ENCODE measurements at places on chromosomes 2 and 18. TPM values are rescaled to one million over a fixed set of nuclear protein-coding genes. Genes with fewer than 3 reads are reported as not detected.

DNA sequence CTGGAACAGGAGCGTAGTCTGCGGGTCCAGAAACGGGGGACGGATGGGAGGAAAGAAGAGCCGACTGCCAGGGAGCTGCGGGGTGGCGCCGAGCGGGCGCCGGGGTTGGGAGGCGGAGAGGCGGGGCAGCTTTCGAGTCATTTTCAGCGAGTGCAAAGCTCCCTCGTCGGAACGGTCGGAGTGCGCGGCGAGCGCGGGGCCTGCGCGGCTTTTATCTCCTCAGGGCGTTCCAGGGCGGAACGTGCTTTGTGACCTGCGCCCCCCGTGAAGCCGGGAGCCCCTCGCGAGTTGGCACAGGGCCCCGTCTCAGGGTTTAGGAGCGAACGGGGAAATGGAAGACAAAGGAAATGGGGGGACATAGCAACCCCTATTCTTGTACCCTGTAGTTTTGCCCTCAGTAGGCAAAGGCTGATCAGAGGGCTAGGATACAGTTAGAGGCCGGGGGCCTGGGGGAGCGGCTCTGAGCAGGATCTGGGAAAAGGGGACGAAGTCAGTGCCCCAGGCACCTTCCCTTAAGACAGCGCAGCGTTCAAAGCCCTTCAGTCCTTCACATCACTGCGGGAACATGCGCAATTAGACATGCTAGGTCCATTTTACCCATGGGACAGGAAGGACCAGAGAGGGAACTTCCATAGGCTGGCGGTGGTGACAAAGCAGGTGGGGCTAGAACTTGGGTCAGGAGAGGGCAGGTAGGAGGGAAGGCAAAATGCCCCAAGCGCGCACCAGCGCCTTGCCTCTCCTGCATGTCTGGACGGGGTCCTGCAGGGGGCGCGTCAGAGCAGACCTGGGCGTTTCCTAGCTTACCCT lies 60.1 kb upstream of the IL1RL1 start:
- H3K4me3 ChIP-seq, result no peak overlapping the region
- no peak overlapping the region for H3K27ac ChIP-seq
- H3K36me3 ChIP-seq, result no peaks in the 10 kb centered on the region
- H3K27me3 ChIP-seq, result no peaks in the 10 kb centered on the region

DNA sequence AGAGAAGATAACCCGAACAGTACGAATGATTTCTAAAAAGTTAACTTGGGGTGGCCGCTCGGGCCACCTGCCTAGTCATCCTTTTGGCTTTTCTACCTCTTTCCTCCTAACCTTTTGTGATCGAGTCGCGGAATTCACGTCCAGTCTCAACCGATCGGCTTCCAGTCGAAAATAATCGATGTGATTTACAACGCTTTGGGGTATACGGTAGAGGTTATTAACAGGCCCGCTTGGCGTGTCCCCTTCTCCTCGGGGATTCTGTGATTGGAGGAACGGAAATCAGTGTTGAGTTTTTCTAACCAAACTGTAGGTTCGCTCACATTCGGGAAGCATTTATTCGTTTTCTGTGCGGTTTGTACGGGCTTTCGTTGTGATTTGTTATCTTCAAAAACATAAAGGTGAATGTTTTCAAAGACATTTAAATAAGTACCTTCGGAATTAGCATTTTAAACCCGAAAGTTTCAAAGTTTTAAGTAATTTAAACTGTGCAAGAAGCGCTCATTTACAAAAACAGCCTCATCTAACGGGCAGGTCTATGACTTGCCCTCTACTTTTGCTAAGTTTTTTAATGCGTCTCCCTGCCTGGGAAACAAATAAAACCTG lies 588 bp upstream of the FOXI3 start:
- H3K4me1 ChIP-seq, result no peaks in the 10 kb centered on the region
- H3K27ac ChIP-seq, result no peak overlapping the region
- H3K4me3 ChIP-seq, result no peak overlapping the region
- H3K36me3 ChIP-seq, result no peaks in the 10 kb centered on the region
- H3K27me3 ChIP-seq, result peaks cover 67% of the 10 kb centered on the region

DNA sequence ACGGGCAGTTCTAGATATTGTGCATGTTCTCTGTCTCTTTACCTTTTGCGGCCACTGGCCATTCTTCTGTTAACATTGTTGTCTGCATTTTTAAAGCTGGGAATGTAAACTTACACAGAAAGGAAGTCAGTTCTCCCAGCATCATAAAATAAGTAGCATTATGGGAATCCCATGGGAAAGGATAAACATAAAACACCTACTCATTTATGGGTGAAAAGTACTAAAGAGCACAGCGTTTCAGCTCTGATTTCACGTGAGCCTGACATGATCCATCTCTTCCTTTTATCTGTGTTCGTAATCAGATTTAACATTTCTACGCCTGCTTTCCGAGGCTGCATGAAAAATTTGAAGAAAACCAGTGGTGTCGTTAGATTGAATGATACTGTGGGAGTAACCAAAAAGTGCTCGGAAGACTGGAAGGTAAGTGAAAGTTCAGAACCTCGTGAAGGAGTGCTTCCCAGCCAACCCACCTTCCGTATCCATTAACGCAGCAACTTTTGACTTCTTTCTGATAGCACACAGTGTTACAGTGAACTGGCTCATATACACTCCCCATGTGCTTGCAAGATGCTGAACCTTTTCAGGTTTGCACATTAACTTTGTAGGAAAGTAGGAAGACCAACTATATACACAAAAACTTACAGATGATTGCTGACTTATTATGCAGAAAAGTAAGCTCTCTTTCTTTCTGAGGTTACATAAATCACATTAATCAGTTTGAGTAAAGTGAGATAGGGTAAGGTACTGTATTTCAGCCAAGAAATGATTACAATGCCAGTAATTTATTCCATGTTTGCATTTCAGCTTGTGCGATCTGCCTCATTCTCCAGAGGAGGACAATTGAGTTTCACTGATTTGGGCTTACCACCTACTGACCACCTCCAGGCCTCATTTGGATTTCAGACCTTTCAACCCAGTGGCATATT lies 86.5 kb upstream of the TTC39C start:
- no peaks in the 10 kb centered on the region for H3K36me3 ChIP-seq
- no peaks in the 10 kb centered on the region for H3K27me3 ChIP-seq
- peaks cover 9% of the 10 kb centered on the region for H3K4me1 ChIP-seq
- no peak for DNase-seq

- no peaks in the 10 kb centered on the region for H3K36me3 ChIP-seq
- no peaks in the 10 kb centered on the region for H3K27me3 ChIP-seq
- H3K4me1 ChIP-seq, result peaks cover 6% of the 10 kb centered on the region
Measured at GRCh38 chr18:5630057-5630899, 86.5 kb upstream of the EPB41L3 start.

- H3K36me3 ChIP-seq, result no peaks in the 10 kb centered on the region
- no peak for DNase-seq
- H3K27me3 ChIP-seq, result no peaks in the 10 kb centered on the region
- no peak overlapping the region for H3K4me3 ChIP-seq
Measured at GRCh38 chr2:169093535-169093934, 24.2 kb downstream of the DHRS9 start.

GRCh38 chr2:101469863-101470262 lies 5.0 kb downstream of the RFX8 start:
- H3K27ac ChIP-seq, result no peak overlapping the region
- peaks cover 4% of the 10 kb centered on the region for H3K27me3 ChIP-seq
- no peaks in the 10 kb centered on the region for H3K36me3 ChIP-seq
- peaks cover 3% of the 10 kb centered on the region for H3K4me1 ChIP-seq

- H3K4me3 ChIP-seq, result no peak overlapping the region
- no peak overlapping the region for H3K27ac ChIP-seq
- H3K4me1 ChIP-seq, result no peaks in the 10 kb centered on the region
Measured at GRCh38 chr2:227038550-227039189, 125.3 kb downstream of the COL4A4 start.

DNA sequence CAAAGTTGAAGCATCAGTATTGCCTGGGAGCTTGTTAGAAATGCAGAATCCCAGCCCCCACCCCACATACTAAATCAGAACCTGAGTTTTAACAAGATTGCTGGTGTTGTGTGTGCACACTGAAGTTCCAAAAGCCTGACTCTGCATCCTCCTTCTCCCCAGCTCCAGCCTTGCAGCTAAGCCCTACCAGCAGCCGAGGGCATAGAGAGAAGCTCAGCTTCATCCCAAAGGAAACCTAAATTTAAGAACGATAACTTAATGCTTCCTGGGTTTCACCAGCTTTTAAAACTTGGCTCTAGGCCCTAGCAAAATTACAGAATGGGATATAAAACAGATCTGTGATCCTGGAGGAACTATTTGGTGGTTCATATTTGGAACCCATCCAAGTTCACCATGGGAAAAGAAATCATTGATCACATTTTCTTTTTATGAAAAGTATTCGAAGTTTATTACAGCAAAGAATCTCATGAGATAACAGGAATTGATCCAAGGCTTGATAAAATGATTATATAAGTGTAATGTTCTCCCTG lies 11.1 kb downstream of the SMYD1 start:
- no peaks in the 10 kb centered on the region for H3K36me3 ChIP-seq
- no peak for DNase-seq
- peaks cover 4% of the 10 kb centered on the region for H3K27me3 ChIP-seq
- no peaks in the 10 kb centered on the region for H3K4me1 ChIP-seq
- H3K27ac ChIP-seq, result no peak overlapping the region

DNA sequence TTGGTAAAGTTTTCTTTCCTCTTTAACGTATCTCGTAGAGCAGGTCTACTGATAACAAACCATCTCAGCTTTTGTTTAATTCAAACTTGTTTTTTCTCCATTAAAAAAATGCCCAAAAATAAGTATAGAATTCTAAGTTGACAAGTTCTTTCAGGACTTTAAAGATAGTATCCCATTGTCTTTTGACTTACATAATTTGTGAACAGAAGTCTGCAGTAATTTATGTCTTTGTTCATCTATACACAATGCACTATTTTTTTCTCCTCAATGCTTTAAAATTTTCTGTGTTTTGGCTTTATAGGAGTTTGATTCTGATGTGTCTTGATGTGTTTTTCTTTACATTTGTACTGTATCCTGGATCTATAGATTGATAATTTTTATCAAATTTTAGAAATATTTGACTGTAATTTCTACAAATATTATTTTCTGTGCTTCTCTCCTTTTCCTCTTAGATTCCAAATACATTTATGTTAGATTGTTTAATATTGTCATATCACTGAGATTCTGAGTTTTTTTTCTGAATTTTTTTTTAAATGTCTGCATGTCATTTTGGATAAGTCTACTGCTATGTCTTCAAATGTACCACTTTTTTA lies 143.3 kb downstream of the FTCDNL1 start:
- no peak for DNase-seq
- no peak overlapping the region for H3K27ac ChIP-seq
- no peaks in the 10 kb centered on the region for H3K27me3 ChIP-seq
- H3K4me1 ChIP-seq, result no peaks in the 10 kb centered on the region

- peaks cover 5% of the 10 kb centered on the region for H3K27me3 ChIP-seq
- no peak overlapping the region for H3K4me3 ChIP-seq
- no peak overlapping the region for H3K27ac ChIP-seq
- DNase-seq, result no peak
Measured at GRCh38 chr2:109726379-109727270, 67.5 kb upstream of the RGPD5 start.

DNA sequence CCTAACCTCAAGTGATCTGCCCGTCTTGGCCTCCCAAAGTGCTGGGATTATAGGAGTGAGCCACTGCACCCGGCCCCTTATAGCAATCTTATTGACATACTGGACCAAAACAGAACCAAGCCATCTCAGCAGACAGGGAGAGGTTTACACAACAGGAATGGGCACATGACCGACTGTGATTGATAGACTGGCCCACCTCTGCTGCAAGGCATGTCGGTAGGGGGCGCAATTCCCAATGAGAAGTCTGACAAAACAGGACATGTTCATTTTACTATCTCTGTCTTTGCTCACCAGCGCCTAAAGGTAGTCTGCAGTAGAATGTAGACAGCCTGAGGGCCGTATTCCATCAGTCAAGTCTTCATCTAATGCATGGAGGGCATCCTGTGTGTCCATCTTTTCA lies 2.0 kb downstream of the LYPD6B start:
- no peaks in the 10 kb centered on the region for H3K36me3 ChIP-seq
- H3K4me3 ChIP-seq, result no peak overlapping the region
- H3K27ac ChIP-seq, result no peak overlapping the region
- H3K27me3 ChIP-seq, result peaks cover 35% of the 10 kb centered on the region
- no peaks in the 10 kb centered on the region for H3K4me1 ChIP-seq
- no peak for DNase-seq

GRCh38 chr2:42360493-42360889 lies 526 bp downstream of the COX7A2L start:
- DNase-seq, result no peak
- no peaks in the 10 kb centered on the region for H3K27me3 ChIP-seq
- peaks cover 41% of the 10 kb centered on the region for H3K4me1 ChIP-seq
- peak overlapping the region; percentile 89 for H3K4me3 ChIP-seq
- peak overlapping the region; percentile 98 for H3K27ac ChIP-seq

GRCh38 chr2:67528320-67528719 lies 131.2 kb downstream of the ETAA1 start:
- H3K36me3 ChIP-seq, result no peaks in the 10 kb centered on the region
- DNase-seq, result no peak
- no peak overlapping the region for H3K4me3 ChIP-seq
- H3K4me1 ChIP-seq, result peaks cover 11% of the 10 kb centered on the region
- no peaks in the 10 kb centered on the region for H3K27me3 ChIP-seq
- H3K27ac ChIP-seq, result no peak overlapping the region

DNA sequence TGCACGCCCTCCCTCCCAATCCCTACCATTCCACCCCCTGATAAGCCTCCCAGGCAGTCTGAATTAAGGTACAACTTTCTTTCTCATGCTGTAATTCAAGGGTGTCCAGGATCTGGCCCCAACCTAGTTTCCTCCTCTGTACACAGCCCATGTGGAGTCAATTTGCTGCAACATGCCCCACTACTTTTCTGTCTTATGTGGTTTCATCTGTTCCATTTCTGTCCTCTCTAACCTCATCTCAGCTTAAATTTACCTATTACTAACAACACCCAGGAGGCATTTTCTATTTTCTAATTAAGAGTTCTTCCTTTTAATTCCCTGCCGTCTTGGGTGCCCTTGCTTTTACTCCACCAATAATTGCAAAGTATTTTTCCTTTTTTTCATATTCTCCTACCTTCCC lies 10.0 kb downstream of the PPP4R1 start:
- H3K4me3 ChIP-seq, result no peak overlapping the region
- H3K27ac ChIP-seq, result no peak overlapping the region
- H3K4me1 ChIP-seq, result peaks cover 14% of the 10 kb centered on the region
- H3K36me3 ChIP-seq, result no peaks in the 10 kb centered on the region

DNA sequence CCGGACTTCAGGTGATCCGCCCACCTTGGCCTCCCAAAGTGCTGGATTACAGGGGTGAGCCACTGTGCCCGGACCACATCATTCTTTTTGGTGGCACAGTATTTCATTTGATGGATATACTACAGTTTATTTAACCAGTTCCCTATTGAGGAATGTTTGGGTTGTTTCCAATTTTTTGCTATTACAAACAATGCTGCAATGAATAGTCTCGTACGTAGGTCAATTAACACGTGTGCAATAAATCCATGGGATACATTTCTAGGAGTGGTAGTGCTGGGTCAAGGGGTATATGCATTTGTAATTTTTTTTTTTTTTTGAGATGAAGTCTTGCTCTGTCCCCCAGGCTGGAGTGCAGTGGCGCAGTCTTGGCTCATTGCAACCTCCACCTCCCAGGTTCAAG lies 28.4 kb upstream of the XPO1 start:
- no peak for DNase-seq
- no peak overlapping the region for H3K27ac ChIP-seq
- H3K4me1 ChIP-seq, result no peaks in the 10 kb centered on the region
- no peak overlapping the region for H3K4me3 ChIP-seq
- H3K36me3 ChIP-seq, result no peaks in the 10 kb centered on the region
- no peaks in the 10 kb centered on the region for H3K27me3 ChIP-seq

The DUSP2 gene
- 2.6 TPM for total RNA-seq

The PUM2 gene
- 46.4 TPM for total RNA-seq

The POTEJ gene
- not detected for total RNA-seq

The DCC gene
- total RNA-seq, result 1.6 TPM

The ALPG gene
- total RNA-seq, result not detected

The WNT10A gene
- total RNA-seq, result not detected

Data from adrenal gland (tissue), 19 donors.